ENCODE measurements at places on chromosomes 3 and 15.
A peak's percentile ranks its signal among the peaks of the same experiment; 100 is the strongest.

DNA sequence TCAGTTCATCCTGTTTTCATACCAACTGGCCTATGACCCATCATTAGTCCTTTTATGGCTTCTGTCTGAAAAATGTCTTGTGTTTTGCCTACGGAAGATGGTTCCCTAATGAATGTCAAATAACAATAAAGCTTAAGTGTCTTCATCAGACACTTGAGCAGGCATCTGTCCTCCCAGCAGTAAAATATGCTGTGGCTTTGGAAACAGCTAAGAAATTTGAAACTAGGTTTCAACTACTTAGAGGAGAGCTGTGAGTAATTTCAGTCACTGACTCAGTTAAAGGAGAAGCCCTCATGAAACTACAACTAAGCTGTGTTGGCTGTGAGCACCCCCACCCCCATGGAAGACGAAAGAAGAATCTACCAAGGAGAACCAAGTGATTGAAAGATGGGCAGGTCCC is 409.4 kb upstream of the PPP2R3A start:
- no peak for DNase-seq

DNA sequence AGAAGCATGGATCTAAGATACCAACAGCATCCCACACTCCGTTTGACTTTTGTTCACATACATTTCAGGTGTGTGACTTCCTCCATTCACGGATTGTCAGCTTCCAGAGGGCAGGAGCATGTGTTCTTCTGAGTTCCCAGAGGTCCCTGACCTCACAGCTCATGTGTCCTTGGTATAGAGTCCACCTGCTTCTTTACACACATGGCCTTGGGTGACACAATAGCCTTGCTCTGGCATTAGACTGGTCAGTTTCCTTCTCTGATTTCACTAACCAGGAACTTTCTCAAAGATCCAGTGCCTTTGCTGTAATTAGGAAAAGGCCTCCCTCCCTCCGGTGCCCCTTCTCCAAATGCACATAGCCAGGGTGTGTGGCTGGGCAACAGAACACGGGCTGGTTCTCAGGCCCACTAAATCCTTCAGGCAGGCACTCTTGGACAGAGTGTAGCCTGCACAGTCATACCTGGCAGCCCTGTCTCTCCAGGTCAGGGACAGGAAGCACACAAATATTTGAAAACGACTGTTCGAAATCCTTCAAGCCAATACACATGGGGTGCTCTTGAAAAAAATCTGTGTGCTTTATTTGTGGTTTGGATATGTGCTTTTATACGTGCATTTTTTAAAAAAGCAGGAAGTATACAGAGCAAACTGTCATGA is 81.1 kb downstream of the TRIM42 start:
- DNase-seq: no peak

DNA sequence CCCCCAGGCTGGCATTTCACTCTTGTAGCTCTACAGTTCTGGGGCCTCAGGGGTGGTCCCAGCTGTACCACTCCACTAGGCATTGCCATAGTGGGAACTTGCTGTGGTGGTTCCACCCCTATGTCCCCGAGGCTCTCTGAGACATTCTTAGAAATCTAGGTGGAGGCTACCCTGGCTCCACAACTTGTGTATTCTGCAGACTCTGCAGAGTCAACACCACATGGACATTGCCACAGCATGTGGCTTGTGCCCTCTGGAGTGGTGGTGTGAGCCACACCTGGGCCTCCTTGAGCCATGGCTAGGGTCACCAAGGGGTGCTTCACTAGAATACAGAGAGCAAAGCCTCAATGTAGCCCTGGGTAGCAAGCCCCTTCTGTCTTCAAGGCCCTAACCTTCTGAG is 54.4 kb upstream of the STRIT1 start:
- no peak for DNase-seq

GRCh38 chr3:12287727-12288181 is 1.1 kb upstream of the PPARG start:
- DNase-seq: no peak

DNA sequence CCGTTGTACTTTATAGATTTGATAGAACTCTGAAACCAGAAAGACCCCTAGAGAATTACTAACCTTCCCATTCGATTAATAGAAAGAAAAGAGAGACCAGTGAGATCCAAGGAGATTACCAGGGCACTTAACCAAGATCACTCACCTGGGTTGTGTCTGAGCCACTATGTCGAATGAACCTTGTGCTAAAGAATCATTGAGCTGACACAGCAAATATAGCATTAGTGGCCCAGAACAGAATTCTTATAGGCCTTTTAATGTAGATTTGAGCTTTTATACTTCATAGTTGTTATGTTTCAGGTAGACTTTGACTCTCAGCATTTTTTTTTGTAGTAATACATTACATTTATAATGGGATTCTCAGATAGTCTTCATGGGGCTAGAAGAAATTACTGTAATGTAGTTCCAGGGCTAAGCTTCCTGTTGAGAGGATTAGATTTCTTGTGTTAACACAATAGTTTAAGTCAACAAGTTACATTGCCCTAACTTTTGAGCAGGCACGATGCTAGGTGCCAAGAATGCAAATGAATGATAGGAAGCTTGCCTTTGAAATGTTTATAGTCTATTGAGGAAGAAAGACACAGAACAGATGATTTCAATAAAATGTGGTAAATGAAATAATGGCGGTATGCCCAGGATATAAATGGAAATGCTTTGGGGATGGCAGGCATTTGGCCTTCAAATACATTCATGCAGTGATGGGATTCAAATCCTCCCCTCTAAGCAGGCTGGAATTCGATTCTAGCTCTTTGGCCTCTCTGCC is 24.4 kb upstream of the ABHD10 start:
- DNase-seq: no peak

GRCh38 chr3:74639681-74640080 is 25.2 kb upstream of the CNTN3 start:
- no peak for DNase-seq

- DNase-seq: no peak
Measured at GRCh38 chr3:141280086-141280485, 48.5 kb downstream of the PXYLP1 start.

DNA sequence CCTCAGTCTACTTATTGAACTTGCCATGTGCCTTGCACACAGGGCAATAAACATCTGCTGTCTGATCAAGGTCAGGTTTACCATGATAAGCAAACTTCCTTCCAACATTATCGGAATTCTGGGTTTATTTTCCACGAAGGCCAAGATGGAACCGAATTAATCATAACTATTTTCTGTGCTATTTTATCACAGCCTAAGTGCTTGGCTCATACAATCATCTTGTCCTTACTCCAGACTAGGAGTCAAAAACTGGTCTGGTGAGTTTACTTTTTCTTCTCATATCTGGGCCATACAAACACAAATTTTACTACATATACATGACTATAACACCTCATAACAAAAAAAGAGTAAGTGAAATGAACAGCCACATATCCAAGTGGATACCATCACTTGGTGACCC is 2.3 kb downstream of the FBN1 start:
- DNase-seq: no peak

DNA sequence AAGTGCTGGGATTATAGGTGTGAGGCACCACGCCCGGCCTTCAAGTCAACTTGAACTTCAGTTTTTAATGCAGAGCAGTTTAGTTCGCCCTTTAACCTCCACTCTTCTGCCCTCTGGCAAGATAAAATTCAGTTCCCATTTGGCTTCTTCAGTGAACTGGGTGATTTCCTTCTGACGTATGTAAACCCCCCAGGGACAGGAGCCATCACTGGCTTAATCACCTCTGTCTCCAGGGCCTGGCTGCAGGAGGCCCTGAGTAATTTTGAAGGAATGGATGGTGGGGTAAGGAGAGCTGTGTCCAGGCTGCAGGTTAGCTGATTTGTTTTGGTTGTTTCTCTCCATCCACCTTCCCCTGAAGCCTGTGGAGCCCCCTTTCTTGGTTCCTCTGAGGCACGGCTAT is 11.9 kb downstream of the MCM2 start:
- no peak for DNase-seq

GRCh38 chr3:146803745-146804144 is 198.6 kb upstream of the PLSCR5 start:
- DNase-seq: no peak

DNA sequence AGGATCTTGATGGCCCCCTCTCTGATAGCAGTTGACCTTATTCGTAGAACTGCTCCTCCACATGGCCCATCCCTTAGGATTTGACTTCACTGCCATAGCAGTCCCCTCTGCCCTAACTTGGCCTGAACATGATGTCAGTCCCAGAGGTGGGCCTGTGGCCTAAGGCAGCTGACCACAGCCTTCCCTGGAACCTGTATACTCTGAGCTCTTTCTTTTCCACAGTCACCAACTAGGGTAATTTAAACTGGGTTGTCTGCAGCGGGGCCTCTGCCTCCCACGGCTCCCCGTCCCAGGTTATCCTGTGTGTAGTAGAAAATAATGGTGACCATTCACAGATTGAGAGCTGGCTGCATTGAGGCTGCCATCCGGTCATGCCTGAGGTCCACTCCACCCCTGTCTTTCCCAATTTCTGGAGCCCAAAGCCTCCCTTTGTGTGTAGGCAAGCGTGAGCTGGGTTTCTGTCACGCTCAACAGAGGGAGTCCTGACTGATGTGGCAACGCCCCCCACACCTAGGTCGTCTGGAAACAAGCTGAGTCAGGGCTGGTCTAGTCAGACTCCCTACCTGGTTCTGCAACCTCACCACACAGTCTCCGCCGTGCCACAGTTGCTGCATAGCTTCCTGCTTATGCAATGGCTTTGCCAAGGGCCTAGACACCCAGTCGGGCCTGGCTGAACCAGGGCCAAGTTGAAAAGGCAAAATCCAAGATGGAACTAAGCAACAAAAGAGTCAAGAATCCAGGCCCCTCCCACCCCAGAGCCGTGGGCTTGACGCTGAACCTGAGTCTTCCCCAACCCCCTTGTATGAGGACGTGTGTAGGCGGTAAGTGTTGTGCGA is 284.5 kb downstream of the XXYLT1 start:
- no peak for DNase-seq

DNA sequence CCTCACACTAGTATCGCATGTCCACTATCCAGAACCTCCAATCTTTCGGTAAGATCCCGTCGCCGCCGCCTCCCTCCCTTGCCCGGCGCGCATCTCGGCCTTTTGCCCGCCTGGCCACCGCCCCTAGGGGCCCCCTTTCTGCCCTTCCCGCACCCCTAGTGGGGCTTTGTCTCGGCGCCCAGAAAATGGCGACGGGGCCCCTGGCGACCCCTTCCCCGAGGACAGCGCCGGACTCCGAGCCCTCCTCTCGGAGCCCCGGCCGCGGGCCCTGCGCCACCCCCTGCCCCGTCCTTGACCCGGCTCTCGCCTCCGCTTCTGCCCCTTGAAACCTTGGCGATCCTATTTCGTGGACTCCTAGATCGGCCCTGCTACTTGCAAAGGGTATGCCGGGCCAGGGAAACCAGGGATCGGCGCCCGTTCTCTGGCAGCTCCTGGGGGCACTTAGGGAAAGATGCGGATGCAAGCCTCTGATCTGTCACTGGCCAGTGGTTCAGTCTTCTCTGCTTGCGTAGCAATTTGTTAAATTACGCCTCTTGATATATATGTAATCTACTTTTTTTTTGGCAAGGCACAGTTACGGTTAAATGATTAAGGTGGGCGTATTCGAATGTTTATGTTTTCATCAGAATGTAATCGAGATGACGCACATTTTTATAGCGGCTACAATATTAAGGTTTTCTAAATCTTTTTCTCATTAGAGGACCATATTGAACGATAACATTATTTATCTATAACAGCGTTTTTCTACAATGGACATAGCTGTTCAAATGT is 603 bp downstream of the EIF1B start:
- peak; percentile 46 for DNase-seq

DNA sequence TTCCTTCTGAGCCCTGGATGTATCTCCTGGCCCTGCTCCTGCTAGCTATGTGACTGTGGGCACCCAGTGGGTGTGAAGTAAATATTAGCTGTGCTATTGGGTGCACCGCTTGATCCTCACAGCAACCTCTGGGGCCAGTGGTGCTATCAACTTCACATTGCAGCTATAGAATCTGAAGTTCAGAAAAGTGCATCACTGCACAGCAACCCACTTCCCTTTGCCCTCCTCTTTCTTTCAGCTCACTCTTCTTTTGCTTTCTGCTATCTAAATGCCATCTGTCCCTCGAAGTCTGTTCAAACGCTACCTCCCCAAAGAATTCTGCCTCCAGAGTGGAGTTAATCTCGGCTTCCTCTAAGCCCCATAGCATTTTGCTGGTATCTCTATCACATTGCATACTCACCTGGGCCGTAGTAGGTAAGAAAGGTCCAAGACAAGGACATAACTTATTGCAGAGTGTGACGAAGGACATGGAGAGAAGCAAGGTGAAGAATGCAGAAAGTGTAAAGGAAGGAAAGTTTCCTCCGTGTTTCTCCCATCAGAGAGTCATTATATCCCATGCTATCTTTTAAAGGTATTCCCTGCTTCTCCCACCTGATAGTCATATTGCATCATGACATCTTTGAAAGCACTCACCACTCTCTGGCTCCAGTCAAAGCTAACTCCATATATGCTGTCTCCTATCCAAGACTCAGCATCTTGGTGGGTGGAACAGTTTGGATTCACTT is 57.1 kb upstream of the BCL6 start:
- DNase-seq: no peak

GRCh38 chr3:40317061-40317855 is 7.8 kb downstream of the EIF1B start:
- peak; percentile 75 for DNase-seq

GRCh38 chr3:9028134-9028533 is 64.9 kb upstream of the RAD18 start:
- DNase-seq: no peak

- no peak for DNase-seq
Measured at GRCh38 chr3:5465183-5465582, 277.7 kb downstream of the EDEM1 start.

DNA sequence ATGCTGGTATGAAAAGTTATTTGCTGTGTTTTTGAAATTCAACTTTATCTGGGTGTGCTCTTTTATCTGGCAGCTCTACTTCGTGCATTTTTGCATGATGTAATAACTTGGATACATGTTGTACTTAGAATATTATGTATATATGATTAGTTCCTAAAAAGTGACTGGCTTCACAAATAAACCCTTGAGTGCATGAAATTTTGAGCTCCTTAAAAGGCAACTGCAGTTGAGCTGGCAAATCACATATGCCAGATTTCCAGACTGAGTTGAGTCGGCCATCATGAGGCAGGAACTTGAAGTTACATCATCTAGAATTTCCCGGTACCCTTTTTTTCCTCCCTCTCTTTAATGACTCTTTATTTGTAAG is 162.5 kb downstream of the FNDC3B start:
- DNase-seq: no peak

- DNase-seq: no peak
Measured at GRCh38 chr3:14827776-14828175, 9.0 kb downstream of the FGD5 start.

Data from CD4-positive, alpha-beta T cell treated with Interleukin-17A for 1 hour (primary cell).